ENCODE measurements at places on chromosomes 6 and 20.

DNA sequence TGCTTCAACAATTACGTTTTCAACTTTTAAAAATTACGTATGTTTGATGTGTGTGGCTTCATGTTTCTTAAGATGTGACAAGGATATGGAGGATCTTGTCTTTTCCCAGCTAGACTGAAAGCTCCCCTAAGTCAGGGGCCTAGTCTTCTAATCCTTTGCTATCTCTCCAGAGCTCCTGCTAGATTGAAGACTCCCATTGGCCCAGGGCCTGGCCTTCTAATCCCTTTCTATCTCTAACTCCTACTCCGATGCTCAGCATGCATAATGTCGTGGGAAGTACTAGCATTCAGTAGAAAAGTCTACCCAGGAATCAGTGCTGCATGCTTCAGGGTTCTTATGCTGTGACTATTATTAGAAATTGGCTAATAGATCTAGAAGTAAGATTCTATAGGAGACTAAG, 144.8 kb upstream of the SUPT3H start:
- no peak for DNase-seq

DNA sequence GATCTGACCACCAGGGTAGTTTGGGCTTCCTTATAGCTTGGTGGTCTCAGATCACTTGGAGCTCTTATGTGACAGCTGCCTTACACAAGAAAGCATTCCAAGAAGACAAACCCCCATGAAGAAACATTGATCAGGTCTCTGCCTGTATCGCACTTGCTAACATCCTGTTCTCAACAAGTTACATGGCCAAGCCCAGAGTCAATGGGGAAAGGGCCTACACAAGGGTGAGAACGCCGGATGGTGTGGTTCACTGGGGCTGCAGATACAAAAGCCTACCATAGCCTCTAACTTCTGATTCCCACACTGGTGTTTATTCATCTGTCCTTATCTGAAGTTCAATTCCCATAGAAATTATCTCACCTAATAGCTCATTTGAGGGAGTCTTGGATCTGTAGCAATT, 235.5 kb downstream of the SYNDIG1 start:
- DNase-seq, result no peak

DNA sequence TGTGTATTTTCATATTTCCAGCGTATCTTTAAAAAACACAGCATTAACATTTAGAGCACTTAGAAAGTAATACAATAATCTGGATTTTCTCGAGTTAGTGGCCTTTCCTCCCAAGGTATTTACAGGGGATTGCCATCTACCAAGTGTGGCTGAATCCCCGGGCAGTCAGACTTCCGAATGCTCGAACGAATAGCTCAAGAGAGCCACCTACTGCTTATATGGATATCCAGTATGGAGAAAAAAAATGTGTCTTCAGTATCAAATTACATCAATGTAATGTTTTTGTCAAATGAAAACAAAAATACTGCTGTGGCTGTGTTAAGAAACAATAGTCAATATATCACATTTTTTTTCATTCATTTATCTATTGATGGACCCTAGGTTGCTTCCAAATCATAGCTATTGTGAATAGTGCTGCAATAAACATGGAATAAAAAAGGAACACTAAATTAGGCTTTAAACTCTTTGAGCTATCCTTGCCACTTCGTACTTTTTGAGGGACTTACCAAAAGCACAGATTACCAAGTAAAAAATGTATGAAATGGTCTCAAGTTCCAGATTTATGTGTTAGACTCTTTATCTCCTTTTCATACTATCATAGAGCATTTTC, 654.5 kb upstream of the PTCHD4 start:
- DNase-seq, result peak; percentile 81

- peak; percentile 68 for DNase-seq
Measured at GRCh38 chr20:9359561-9360308, 154.7 kb upstream of the LAMP5 start.

- no peak for DNase-seq
Measured at GRCh38 chr6:115443825-115444478, 616.7 kb downstream of the FRK start.

DNA sequence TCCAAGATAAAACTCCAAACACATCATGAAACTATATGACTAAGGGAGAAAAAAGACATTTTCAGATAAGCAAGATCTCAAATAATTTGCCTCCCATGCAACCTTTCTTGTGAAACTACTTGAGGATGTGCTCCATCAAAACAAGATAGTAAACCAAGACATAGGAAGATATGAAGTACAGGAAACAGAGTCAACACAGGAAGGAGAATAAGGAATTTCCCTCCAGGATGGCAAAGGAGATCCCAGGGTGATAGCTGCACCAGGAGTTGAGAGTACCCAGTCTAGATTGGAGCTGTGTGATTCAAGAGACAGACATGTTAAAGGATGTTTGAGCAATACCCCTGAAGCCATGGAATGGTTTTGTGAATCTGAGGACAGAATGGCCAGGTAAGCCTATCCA, 15.3 kb downstream of the IL17A start:
- DNase-seq, result no peak

DNA sequence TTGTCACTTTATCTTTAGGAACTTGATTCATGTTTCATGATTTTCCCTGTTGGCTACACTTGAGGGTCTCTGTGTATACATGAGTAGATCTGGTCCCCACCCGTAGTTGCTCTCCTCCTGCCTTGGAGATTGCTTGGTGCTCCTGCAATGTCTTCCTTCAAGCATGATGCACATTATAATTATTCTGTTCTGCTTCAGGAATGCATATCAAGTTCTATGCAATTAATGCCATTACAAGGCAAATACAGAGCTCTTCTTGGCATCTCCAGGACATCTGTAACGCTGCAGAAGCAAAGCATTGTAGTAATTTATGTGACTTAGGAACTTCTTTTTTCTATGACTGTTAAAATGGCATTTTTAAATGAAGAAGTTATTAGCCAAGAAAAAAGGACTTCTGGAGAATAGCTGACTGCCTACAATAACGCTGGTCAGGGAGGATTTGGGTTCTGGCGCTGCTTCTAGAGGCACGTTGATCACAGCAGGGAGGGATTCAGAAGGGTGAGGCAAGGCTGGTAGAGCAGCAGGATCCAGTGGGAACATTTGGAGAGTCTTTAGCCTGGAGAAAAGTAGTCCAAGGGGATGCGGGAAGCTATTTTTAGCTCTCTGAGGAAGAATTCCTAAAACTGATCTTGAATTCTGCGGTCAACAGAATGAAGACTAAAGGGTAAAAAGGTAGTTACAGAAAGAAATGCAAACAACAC, 203.6 kb downstream of the PLCB1 start:
- no peak for DNase-seq

DNA sequence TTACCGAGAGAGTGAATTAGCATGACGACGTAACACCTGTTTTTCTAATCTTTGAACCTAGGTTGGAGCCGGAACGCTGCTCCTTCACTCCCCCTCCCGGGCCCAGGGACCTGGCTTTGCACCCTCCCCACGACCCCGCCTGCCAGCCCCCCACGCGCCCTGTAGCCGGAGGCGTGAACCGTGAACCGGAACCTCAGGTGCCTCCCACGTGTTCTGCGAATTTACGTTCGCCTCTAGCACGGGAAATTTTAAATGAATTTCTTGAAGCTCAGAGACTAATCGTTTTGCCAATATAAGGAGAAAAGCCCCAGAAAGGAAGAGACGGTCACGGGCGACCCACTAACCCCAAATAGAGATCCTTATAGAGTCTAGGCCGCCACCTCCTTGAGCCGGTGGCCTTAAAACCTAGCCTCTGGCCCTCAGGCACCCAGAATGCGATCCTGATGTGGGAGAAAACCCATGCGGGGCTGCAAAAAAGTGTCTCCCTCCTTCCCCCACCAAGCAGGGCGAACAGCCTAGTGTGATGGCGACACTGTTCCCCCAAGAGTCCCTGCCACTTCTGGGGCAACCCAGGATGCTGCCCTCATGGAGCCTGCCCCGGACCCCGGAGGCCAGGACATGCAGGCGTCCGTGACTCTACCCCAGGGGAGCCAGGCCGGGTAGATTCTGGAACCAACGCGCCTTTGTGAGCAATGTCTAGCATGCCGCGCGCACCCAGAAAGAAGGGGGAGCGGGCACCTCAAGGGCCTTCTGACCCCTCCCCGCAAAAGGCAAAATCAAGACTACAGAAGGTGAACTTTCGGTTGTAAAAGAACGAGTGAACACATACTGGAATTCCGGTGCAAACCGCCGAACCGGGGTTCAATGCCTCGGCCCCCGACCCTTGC, 2.7 kb upstream of the SIM1 start:
- no peak for DNase-seq

DNA sequence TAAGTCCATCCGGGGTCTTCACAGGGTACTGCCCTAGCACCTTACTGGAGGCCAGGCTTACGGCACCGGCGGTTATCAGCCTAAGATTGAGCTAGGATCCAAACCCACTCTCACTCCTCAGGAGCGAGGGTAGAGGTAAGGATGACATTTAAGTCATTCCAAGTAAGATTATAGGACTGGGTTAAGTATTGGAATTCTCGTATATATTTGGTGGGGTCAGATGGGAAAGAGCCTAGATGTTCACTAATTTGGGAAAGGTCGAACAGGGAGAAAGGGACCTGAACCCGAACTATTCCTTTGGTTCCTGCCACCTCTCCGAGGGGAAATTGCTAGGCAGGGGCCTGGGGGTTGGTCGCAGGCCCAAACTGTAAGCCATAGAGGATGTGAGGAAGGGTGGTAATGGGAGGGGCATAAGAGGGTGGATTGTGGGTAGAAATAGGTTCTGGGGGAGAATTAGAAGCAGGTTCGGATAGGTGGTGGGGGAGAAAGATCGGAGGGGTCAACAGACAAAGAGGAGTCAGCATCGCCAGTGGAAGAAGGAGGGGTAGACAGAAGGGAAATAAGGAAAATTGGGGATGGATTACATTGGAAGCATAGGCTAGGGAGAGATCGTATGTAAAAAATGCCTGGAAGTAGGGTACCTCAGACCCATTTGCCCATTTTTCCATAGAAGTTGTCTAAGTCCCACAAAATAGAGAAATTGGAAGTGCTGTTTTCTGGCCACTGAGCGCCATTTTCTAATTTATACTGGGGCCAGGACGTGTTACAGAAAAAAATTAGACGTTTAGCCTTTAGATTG, 747.1 kb upstream of the ADGRB3 start:
- DNase-seq, result no peak

- no peak for DNase-seq
Measured at GRCh38 chr6:5471637-5472398, 210.5 kb downstream of the FARS2 start.

DNA sequence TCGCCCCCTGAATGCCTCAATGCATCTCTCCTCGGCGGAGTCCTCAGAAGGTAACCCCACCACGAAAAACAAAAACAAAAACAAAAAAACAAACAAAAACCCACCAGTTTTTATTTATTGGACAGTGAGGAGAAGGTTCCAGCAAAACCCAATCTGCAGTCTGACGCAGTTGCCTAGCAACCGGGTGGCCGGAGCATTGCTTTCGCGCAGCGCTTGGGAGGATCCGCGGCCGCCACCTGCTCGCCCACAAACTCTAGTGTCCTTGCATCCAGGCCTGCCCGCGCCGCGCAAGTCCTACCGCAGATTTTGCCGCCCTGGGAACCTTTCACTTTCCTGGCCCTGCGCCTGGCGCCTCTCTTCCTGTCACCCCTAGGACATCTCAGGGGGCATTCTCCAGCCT, 17.6 kb downstream of the TFAP2B start:
- DNase-seq, result no peak

- DNase-seq, result no peak
Measured at GRCh38 chr20:14643146-14643545, 305.7 kb upstream of the FLRT3 start.

GRCh38 chr20:48131581-48131980, 346.3 kb upstream of the SULF2 start:
- no peak for DNase-seq

- peak; percentile 92 for DNase-seq
Measured at GRCh38 chr6:16712931-16713484, 48.3 kb downstream of the ATXN1 start.

- no peak for DNase-seq
Measured at GRCh38 chr6:166664135-166664534, 37.1 kb upstream of the RPS6KA2 start.

GRCh38 chr20:16261733-16262273, 311.4 kb downstream of the KIF16B start:
- no peak for DNase-seq

- DNase-seq, result peak; percentile 97
Measured at GRCh38 chr6:54053881-54054391, 57.3 kb upstream of the MLIP start.

- peak; percentile 94 for DNase-seq
Measured at GRCh38 chr20:63980317-63980805, 571 bp upstream of the PRPF6 start.

DNA sequence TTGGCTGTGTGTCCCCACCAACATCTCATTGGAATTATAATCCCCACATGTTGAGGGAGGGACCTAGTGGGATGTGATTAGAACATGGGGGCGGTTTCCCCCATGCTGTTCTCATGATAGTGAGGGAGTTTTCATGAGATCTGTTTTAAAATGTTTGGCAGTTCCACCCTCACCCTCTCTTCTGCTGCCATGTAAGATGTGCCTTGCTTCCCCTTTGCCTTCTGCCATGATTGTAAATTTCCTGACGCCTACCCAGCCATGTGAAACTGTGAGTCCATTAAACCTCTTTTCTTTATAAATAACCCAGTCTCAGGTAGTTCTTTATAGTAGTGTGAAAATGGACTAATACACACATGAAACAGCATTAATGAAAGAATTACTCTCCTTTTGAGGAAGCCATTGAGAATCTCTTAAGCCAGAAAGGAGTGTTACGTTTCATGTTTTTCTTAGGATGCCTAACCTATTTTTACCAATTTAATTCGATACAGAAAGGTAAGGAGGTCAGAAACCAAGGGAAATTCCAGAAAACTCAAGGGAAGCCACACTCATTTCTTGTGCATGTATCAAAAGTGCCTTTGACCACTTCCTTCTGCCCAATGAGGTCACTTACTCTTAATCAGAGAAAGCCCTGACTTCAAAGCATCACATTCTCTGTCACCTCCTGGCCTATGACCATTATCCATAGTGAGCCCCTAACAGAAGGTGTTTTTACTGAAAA, 24.7 kb upstream of the HINT3 start:
- DNase-seq, result no peak

GRCh38 chr6:10633216-10633615, 61.2 kb downstream of the C6orf52 start:
- DNase-seq, result peak; percentile 95

GRCh38 chr6:39558591-39559190, 166.5 kb downstream of the KIF6 start:
- DNase-seq, result no peak

- peak; percentile 58 for DNase-seq
Measured at GRCh38 chr6:2714111-2714895, 36.4 kb downstream of the MYLK4 start.

DNA sequence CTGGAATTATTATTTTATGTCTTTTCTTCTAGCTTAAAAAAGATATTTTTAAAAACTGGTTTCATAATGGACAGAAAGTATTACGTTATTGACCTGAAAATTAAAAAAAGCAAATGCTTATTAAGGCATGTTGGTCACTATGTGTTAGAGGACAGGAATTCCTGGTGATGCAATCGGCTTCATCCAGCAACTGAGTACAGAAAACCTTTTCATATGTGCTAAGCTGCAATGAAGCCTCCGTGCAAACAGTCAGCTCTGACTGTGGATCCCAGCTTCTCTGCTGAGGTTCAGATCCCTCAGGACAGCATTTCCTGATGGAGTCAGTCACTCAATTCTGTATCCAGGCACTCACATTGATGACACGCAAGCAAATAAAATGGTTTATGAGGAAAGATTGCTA, 22.7 kb upstream of the BMP2 start:
- peak; percentile 56 for DNase-seq

GRCh38 chr20:1924910-1925861, 30.0 kb downstream of the SIRPA start:
- DNase-seq, result no peak
